Liver (tissue), 10 donors: ENCODE measurements at places on chromosomes 1 and 21.

DNA sequence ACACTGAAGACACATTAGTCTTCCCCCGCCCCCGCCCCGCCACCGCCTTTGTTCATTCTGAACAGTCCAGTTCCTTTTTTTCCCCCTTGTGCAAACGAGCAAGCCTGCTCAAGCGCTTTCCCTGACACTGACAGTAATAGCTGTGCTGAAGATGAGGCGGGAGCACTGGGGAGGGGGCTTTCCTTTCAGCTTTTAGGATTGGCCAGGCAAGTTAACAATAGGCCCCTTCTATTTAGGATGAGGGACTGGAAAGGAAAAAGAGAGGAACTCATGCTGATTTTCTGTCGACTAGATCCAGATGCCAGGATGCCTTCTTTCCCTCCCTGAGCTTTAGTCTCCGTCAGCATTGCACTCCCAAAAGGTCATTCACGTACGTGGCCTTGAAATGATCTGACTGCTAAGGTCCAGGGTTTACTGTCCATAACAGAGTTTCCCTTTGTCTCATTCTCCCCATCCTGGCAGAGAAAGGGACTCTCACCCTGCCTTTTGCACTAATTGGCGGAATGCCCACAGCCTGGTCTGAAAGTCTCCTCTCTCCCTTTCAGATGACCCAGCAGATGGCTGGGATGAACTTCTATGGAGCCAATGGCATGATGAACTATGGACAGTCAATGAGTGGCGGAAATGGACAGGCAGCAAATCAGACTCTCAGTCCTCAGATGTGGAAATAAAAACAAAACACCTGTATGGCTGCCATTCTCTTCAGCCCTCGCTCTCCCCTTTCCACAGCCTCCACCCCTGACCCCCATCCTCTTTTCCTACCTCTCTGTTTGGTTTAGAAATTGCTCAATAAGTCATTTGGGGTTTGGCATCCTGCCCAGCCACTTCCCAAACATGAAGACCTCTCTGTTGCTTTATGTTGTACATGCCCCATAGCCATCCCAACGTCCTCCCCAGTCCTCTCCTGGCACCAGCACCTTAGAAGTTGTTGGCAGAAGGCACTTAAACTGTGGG, 28.6 kb upstream of the ZFP69B start:
- peak; percentile 67 for DNase-seq

- no peak for DNase-seq
Measured at GRCh38 chr1:42439940-42440339, 15.9 kb downstream of the ZMYND12 start.

DNA sequence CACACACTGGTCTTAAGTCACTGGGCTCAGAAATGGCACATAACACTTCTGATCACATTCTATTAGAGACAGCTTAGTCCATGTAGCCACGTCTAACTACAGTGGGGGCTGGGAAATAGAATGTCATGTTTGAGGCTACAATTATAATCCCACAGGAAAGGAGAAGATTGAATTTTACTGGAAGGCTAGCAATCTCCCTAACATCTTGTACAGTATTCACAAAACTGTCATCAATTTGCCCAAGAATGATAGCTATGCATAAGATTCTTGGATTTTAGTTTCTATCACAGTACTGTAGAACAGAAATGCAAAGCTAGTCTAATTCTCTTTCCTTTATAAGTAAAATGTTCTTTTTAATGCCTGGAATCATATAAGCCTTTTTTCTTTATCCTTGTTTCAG, 12.7 kb upstream of the ZMYM6 start:
- DNase-seq = no peak

DNA sequence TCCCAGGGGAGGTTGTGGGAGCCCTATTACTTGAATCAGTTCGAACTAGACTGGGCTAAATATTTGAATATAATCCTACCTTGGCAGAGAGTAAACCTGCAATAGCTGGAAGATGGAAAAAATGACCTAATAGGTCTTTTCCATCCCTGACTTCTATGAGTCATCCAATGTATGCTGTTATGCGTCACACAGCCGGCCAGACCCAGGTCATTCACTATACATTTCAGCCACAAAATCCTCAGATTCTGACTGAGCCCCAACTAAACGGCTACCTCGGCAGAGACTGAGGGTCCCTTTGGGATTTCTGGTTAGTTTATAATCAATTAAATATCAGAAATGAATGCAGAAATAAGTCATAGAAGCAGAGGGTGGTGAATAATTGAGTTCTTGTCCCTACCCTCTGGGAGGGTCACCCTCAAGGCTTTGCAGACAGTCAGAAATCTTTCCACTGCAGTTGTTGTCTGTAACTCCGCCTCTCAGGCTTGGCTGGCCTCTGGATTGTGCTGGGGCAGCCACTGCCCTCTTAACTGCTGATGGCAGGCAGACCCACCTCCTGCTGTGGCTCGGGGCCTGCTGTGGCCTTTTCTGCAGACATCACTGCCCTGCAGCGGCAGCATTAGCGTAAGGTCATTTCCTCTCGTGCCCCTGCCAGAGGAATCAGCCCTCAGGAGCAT, 240.5 kb downstream of the TGFB2 start:
- DNase-seq = no peak

- no peak for DNase-seq
Measured at GRCh38 chr1:241413386-241413785, 56.4 kb upstream of the RGS7 start.

DNA sequence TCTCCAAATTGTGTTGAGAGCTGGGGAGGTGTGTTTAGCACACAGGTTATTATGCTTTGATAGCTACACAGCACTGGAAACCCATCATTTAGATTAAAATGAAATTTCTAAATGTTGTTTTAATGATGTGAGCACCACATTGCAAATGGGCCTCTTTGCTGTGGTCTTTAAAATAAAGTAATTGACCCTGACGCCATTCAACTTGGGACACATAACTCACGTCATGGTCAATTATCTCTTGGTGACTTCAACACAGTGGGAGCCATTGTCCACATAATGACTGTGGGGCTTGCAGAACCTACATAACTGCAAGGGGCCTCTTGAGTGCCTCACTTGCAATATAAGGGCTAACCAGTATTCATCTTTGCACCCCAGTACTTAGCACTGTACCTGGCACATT, 280.4 kb downstream of the HLX start:
- no peak for DNase-seq

DNA sequence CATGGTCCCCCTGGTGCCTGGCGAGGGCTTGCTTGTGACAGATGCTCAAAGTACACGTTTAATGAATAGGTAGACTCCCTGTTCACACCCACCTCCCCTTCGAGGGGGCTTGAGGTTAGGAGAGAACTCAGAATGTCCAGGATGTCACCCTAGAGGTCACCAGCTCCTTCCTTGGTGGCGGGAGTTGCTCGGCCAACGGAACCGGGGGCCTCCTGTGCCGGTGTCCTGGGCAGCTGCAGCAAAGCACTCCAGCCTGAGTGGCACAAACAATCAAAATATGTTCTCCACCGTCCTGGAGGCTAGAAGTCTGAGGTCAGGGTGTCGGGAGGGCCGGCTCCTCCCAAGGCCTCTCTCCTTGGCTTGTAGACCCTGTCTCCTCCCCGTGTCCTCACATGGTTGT, 71.0 kb downstream of the AJAP1 start:
- no peak for DNase-seq

DNA sequence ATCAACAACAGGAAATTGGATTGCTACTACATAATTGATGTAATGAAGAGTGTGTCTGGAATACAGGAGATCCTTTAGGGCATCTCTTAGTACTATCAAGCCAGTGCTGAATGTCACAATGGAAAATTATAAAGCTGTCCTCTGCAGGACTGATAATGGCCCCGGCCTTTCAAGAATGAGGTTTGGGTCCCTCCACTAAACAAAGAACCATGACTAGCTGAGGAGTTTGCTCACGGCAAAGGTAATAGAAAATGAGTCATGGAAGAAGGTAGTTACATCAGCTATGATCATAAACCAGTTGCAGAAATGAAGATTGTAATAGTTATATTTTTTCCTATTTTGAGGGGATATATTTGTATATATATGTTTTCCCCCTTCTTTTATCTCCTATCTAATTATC, 145.8 kb downstream of the KCNJ6 start:
- DNase-seq = no peak

GRCh38 chr1:107724648-107725047, 240.3 kb downstream of the VAV3 start:
- DNase-seq = no peak
